ENCODE measurements at places on chromosomes 2 and 18. TPM values are rescaled to one million over a fixed set of nuclear protein-coding genes. Genes with fewer than 3 reads are reported as not detected.

Gene NETO1
- not detected for polyA plus RNA-seq

Gene ST6GAL2
- polyA plus RNA-seq, result not detected

DNA sequence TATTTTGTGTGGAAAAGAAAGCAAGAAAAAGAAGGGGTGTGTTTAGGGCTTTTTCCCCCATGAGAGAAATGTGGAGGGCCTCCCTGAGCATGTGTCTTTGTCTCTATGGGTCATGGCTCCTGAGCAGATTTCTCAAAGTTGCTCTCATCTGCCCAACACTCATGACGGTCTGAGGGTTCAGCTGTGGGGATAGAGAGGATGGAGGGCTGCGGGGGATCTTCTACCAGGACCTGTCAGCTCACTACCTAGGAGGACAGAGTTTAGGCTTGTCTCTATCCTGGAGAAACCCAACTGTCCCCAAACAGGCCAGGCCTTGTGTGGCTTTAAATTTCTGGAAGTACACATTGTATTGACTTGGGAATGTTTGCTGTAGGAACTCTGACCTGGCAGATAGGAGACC is 342.2 kb downstream of the MYCN start:
- DNase-seq, result no peak

GRCh38 chr2:236912326-236913120 is 173.2 kb upstream of the COPS8 start:
- DNase-seq, result no peak

DNA sequence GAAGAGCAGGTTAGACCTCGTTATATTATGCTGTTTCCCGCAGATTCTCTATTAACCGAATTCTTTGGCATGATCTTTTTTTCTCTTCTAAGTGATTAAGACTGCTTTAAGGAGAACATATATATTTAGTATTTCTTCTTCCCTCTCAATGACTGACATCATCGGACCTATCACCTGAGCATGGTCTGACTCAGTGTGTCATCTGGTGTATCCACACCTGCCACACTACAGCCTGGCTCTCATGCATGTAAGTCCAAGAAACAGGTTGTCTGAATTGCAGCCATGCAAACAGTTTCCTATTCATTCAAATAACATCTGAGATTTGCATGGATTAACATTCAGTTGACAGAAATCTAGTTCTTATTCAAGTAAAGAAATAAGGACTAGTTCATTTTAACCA is 55.1 kb upstream of the CWC22 start:
- DNase-seq, result no peak

DNA sequence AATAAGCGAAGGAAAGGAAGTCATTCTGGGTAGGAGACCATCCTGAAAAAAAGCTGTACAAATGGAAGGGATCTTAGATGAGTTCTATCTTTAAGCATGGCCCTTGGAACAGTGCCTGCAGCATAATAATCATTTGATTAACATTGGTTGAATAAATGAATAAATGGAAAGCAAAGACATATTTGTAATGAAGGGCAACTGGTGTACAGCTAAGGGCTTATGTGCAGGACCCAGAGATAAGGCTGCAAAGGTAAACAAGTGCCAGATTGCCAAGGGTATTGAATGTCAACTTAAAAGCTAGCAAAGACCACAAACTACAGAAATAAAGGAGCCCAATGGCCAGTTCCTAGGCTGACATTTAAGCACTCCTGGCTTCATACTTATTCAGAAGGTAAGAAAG is 19.4 kb downstream of the IMMT start:
- DNase-seq, result no peak

- no peak for DNase-seq
Observed at GRCh38 chr2:58686776-58687175, 445.7 kb upstream of the FANCL start.

GRCh38 chr2:224393157-224393872 is 8.6 kb downstream of the FAM124B start:
- no peak for DNase-seq

DNA sequence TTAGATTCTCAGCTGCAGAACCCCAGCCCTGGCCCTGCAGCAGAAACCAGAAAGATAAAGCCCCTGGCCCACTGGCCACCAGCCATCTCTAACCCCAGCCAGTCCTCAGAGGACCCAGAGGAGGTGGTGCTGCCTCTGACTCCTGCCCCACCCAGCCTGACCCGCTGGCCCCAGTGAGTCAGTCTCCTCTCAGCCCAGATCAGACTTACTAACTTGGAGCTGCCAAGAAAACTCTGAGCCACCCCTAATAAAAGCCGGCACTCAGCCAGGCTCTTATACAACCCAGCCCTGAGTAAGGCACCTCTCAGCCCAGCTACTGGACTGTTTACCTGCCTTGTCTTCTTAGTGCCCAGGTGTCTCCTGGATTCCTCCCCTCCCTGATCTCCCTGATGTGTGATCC is 2.0 kb downstream of the SLC14A2 start:
- no peak for DNase-seq

Gene ATP8B1
- not detected for polyA plus RNA-seq

Gene AP1S3
- polyA plus RNA-seq, result 3.9 TPM

- no peak for DNase-seq
Observed at GRCh38 chr2:162174746-162175145, 22.7 kb upstream of the GCG start.

GRCh38 chr2:121530212-121530705 is 421 bp upstream of the RNU4ATAC start:
- DNase-seq, result peak; percentile 77

GRCh38 chr2:16088035-16088801 is 147.9 kb downstream of the MYCN start:
- DNase-seq, result no peak

DNA sequence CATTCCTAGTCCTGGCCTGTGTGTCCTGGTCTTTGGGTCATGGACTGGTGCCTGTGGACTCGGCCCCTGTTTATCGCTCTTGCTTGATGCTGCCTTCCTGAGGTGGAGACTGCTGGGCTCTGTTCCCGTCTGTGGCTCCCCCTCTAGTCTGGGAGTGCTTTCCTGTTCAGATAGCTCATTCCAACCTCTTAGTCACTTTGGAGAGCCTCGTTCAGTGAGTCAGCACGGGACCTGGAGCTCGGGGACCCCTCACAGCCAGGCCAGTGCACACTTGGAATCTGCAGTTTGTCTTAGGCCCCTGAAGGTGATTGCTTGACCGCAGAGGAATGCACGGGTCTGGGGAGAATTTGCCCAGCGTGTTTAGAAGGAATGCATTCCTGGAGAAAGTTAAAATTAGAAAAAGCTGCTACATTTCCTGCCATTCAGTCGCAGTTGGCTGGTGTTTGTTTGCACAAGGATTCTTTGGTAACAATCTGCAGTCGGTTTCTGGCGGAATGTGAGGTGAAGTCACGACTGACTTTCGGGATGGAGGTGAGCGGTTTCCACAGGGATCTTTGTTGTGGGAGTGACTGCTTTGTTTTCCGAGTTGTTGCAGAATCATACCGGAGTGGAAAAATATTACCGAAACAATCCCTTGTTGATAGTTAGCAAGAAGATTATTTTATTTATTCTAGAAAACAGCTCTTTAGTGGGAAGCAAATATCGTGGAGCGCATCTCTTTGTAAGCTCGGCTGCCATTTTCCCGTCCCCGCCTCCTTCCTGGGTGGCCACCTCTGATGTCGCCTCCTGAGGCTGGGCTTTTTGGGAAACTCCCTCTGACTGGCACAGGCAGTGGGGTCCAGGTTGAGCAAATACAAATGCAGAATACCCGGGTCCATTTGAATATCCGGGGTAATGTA is 29.6 kb downstream of the SH3BP4 start:
- DNase-seq, result no peak

Gene DOK1
- 24.0 TPM for polyA plus RNA-seq

Gene IL36B
- not detected for polyA plus RNA-seq

Gene PDE1A
- polyA plus RNA-seq, result not detected

GRCh38 chr18:74950479-74950878 is 258.5 kb downstream of the PTGR3 start:
- no peak for DNase-seq

Gene CHAC2
- polyA plus RNA-seq, result 3.8 TPM

GRCh38 chr2:229032608-229033234 is 238.4 kb downstream of the PID1 start:
- DNase-seq, result no peak

DNA sequence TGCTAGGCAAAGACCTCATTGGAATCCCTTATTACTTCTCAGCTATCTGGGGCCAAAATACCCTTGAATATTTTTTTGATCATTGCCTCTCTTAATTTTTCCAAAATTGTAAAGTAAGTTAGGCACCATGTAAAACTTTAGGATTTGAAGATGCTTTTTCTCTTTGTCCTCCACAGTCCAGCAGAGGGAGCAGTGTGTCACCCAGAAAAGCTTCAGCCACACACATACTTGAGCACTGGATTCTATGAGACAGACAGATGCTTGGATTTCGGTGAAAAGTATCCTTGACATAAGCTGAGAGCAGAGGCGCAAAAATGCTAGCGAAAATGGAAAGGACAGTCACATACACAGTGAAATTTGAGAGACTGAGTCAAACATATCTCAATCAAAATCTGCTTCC is 74.7 kb upstream of the KCNJ3 start:
- DNase-seq, result no peak

- no peak for DNase-seq
Observed at GRCh38 chr2:236826606-236827156, 257.1 kb downstream of the ACKR3 start.

- no peak for DNase-seq
Observed at GRCh38 chr18:49619801-49620200, 57.9 kb downstream of the LIPG start.

DNA sequence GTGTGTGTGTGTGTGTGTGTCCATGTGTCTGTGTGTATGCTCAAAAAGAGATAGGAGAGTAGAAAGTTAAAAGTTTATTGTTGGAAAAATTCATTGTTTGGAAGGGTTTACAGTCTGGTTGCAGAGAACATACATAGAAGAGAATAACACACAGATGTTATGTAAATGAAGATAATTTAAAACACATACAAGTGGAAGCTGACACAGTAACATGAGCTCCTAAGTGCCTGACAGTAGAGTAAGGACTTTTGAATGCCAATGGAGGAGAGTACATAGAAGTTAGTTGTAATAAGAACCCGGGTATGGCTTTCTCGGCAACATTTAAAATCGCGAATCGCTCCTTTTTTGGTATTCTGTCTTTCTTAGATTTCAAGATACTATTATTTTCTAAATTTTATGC is 137.0 kb upstream of the FANCL start:
- no peak for DNase-seq

GRCh38 chr2:26883956-26884355 is 36.0 kb downstream of the DPYSL5 start:
- no peak for DNase-seq

Gene RESP18
- not detected for polyA plus RNA-seq

Gene MTIF2
- polyA plus RNA-seq, result 19.5 TPM

GRCh38 chr2:165239230-165239629 is at the start of gene SCN2A:
Gene SCN2A (plus strand): TSS chr2:165239414. CDS start chr2:165295824, 56,410 bp downstream.
- no peak for DNase-seq

Gene UGT1A3
- not detected for polyA plus RNA-seq

DNA sequence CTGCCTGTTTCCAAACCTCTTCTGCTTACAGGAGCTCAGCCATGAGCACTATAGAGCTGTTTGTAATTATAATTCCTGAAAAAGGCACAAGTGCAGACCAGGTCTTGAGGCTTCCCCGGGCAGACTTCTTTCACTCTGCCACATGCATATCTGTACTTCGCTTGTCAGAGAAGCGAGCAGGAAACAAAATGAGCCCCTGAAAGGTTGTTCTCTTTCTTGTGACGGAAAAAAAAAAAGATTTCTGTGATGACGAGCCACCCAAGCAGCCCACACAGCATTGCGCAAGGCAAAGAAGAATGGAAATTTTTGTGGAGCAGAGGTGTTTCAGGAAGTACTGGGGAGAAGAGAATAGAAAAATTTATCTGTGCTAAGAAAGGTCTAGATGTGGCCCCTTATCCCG is 54.0 kb upstream of the LINC00305 start:
- DNase-seq, result no peak

GRCh38 chr2:160612266-160612856 is 118.8 kb upstream of the RBMS1 start:
- DNase-seq, result no peak

GRCh38 chr2:135839713-135840112 is 2.7 kb upstream of the LCT start:
- no peak for DNase-seq

DNA sequence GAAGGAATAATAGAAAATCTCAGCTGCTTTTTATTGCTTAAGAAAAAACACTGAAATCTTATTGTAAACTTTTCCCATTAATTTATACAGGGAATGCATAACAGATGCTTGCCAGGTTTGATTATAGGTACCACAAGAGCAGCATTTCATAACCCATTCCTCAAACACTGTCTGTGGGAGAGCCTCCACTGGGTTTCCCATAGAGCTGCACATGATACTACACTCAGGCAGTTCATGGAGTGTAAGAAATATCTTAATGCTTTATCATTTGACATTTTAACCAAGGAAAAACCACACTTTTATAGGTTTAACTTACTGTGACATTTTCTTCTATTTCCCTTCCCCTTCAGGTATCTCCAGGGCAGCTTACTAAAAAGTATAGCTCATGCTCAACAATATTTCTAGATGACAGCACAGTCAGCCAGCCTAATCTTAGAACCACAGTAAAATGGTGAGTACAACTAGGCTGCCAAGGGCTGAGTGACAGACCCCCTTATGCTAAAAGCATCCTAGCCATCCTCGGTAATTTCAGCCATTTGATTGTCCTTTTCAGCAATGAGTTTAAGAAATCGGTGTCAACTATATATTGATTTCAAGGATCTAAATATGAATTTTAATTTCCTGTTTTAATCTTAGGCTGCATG is 22.3 kb downstream of the CCNYL1 start:
- no peak for DNase-seq

DNA sequence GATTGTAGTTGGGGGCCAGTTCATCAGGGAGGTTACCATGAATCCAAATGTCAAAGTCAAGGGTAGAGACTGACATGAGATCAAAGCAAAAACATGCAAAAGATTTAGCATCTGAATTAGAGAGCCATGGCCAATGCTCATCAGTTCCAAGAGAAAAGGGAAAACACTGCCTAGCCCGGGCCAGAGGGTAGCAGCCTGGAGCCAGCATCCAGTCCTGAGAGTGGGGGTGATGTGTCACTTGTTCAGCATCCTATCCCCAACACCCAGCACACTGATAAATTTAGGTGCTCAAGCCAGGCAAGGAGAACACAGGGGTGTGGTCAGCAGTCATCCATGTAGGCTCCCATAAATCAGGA is 76.9 kb upstream of the PPP1CB start:
- no peak for DNase-seq

DNA sequence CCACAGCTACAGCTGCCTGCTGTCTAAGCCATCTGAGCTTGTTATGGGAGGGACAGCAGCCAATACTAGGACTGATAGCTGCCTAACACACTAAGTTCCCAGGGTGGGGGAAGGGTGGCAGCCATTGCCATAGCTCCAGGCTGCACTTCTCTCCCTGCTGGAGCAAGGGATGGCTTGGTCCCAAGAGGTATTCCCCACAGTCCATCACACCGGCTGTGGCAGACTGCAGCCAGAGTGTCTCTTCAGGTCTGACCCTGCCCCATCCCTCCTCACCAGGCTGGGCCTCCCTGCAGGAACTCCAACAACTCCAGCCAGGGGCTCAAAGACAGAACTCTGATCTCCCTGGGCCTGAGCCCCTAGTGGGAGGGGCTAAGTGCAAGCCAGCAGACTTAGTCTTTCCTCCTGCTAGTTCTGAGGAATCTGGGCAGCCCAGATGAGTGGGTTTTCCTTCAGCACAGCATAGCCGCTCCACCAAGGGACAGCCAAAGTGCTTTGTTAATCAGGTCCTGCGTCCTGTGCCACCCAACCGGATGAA is 632.1 kb downstream of the SOCS6 start:
- no peak for DNase-seq

All from CD8-positive, alpha-beta memory T cell (primary cell).